Posterior cingulate gyrus (tissue), 11 donors: ENCODE measurements at places on chromosomes 1 and 21.
A peak's percentile ranks its signal among the peaks of the same experiment; 100 is the strongest.

GRCh38 chr1:223133306-223133823 lies 9.7 kb downstream of the TLR5 start:
- DNase-seq: no peak

- DNase-seq: no peak
Observed at GRCh38 chr21:31911138-31911907, 38.5 kb downstream of the HUNK start.

- no peak for DNase-seq
Observed at GRCh38 chr1:23029337-23029736, 10.1 kb downstream of the KDM1A start.

DNA sequence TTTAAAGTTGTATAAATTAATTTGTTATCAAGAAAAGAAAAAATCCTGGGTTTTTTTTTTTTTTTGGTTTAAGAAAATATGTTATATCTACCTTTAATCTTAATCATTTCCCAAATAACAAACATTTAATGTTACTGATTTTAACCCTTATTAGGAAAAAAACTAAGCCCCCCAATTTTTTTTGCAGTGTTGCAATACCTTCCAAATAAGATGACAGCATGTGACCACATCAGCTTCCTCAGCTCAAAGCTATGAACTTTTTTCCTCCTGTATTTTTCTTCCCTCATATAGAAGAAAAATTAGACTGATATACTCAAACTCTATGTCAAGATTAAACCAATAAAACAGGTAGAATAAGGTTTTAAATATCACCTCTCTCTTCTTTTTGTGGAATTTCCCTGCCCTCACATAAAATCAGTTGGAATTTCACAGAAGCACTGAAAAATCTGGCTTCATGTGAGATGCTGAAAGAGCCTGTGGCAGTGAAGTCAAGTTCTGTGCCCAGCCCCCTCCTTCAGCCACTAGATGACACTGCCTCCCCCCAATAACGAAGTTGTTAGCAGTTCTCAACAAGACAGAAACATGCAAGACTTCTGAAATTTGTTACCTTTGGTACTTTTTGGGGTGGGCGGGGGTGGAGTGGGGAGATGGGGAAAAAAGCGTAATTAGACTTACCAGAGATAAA lies 9.6 kb upstream of the SMYD2 start:
- DNase-seq: no peak

DNA sequence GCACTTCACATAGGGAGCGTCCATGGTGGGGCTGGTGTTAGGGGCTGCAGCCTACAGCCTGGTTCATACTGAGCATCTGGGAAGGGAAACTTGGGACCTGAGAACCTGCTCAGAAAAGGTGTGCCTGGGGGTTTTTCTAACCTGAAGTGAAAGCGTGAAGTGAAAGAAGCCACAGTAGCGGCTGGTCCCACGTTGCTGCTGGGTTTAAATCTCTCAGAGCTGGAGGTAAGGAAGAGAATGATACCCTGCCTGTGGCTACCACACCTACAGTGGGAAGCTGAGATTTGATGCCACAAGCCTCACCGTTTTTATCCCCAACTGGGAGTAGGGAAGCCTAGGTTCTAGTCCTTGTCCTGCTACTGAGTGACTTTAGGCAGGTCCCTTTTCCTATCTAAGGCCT lies 21.0 kb upstream of the FUCA1 start:
- DNase-seq: no peak

GRCh38 chr1:25641931-25642573 lies 25.5 kb downstream of the MAN1C1 start:
- no peak for DNase-seq

DNA sequence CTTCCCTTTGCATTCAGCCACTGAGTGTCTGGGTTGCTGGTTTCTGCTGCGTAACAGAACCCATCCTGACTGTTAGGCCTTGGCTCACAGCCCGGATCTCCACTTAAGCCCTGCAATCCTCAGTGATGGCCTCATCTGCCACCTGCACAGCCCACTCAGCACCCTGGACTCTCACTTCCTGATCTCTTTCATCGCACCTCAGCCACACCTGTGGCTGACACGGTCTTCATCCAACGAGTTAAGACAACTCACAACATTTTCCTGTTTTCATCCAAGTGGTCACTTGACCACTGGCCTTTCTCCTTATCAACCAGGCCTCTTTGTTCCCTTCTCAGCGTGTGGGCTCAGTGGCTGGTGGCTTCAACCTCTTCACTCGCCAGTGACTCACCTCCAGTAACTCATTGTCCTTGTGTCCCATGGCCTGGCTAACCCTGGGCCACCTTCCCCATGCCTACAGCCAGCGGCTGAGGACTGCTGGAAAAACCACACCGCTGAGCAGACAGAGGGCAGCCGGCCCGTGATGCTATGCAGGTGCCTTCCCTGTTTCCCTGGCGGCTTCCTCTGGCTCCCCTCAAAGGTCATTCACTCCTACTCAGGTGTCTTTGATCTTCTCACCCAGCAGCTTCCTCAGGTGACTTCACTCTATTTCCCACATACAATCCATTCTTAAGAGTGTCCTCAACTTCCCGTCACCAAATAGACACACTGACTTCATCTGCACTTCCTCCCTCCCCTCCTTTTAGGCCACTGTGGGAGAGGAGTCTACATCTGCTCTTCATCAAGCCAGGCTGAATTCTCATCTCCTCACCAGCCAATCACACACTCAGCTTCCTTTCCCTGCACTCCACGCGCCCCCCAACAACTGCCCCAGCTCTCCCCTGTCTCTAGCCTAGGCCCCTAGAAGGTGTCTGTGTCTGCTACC lies 19.9 kb upstream of the EDN2 start:
- no peak for DNase-seq

GRCh38 chr1:227424159-227424680 lies 105.9 kb upstream of the CDC42BPA start:
- DNase-seq: no peak

DNA sequence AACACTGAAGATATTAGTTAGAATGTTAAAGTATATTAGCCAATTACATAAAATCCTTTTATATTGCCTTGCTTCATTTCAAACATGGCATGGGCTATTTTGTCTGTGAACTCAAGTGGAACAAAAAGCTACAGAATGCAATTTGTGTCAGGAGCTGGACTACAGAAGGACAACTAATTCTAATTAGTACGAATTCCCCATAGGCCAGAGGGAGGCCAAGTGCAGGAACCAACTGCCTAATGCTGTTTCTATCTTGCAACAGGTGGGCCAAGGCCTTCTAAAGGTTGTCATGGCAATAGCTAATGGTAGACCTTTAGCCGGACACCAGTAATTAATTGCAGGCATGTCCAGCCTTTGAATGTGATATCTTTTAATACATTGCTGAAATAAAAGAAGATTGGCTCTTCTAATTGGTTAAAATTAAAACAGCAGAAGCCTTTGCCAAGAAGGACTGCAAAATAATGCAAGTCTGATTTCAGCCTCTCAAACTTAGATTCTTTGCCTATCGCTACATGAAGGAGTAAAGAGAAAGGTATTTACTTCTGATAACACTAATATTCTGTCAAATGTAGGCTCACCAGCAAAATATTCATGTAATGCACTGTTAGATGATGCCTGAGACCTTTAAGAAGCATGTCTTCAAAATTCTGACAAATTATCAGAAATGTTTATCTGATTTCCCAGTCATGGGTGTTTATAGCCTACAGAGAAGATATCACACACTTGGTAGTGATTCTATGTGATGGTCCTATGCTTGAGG lies 232.1 kb downstream of the LMO4 start:
- DNase-seq: no peak

DNA sequence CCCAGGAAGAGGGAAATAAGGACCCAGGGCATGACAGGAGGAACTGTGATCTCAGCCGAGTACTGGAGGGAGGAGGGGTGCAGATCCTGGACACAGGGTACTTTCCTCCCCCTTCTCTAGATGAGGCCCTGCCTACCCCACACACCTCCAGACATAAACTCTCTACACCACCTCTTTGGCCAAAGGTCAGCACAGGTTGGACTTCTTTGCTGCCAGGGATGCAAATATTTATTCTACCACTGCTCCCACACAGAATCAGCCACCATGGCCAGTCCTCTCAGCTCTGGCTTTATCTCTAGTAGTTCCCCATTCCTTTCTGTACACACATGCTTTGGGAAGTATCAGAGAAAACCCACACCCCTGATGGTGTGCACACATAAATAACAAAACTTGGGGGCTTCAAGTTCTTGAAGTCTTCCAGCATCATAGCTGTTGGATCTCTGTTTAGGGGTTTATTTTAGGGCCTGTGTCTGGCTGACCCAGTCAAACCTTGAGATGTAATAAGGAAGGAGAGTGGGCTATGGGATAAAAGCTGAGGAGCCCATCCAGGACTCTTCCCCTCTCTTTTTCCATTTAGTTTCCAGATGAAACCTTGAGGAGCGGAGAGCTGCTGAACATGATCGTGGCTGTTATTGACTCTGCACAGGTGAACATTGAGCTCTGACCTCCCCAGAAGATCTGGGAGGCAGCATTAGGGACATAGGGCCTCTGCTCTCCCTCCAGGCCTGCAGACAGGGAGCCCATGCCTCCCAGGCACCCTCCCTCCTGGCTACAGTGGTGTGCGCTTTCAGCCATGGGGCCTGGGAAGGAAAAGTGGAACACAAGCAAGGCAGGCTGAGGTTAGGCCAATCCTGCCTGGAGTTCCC lies 6.7 kb upstream of the SLC27A3 start:
- no peak for DNase-seq

GRCh38 chr1:233844692-233845091 lies 59.8 kb upstream of the SLC35F3 start:
- DNase-seq: no peak

DNA sequence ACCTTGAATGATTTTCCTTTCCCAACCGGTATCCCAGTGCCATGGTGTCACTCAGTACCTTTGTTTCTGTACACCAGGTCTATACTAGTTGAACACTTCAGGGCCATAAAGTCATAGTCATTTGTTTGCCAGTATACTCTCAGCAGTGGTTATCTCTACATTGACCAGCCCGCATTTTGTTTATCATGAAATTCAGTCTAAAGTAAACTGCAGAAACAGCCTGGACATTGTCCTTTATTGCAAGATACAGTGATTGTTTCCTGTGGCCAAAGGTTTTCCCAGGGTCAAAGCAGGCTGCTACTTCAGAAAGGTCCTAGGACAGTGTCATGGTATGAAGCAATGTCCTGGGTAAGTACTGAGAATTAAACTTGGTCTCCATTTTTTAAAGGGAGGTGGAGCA lies 407.4 kb downstream of the RWDD3 start:
- no peak for DNase-seq

DNA sequence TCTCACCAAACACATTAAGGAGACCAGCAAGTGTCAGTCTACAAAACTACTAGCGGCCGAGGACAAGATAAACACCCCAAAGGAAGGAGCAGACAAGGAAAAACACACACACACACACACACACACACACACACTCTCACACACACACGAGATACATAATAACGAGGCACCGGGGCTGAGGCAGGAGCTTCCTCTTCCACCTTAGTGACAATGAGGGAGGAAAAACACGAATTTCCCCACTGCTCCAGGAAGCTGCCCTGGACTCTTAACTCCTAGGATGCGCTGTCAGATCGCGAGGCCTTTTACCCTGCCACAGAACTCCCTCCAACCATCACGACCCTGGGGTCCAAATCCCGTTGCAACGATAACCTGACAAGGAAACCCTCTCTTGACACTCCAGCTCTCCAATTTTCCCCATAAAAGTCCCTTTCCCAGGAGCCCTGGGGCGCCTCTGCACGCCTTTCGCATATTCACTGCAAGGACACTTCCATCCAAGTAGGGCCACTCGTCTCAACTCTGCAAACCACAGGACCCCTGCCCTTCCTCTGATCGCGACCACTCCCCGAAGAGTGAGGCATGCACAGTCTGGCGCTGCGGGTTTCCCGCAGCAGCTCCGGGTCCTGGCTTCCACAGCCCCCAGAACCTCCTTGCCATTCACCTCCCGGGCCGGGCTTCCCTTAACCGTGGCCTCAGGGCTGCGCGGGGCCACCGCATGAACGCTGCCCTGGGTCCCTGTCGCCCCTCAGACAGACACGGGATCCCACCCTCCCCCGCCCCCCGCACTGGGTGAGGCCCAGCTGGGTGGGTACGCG lies 581 bp downstream of the ETV3 start:
- peak; percentile 87 for DNase-seq

DNA sequence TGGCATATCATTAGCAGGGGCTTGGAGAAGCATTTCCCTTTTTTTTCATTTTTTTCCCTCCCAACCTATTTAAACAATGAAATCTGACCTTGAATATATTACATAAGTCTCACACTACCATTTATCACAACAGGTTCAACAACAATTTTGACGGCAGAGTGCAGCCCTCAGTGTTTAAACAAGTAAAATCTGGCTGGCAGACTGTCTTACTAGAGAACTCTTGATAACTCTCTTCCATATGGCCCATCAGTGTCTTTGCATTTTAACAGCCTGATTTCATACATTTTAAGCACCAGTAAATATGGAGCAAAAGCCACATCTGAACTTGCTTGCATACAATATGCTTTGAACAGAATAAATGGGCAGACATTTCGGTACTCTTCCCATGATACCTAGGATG lies 213.0 kb downstream of the KCTD3 start:
- no peak for DNase-seq

- DNase-seq: no peak
Observed at GRCh38 chr1:98702976-98703375, 41.5 kb downstream of the SNX7 start.

DNA sequence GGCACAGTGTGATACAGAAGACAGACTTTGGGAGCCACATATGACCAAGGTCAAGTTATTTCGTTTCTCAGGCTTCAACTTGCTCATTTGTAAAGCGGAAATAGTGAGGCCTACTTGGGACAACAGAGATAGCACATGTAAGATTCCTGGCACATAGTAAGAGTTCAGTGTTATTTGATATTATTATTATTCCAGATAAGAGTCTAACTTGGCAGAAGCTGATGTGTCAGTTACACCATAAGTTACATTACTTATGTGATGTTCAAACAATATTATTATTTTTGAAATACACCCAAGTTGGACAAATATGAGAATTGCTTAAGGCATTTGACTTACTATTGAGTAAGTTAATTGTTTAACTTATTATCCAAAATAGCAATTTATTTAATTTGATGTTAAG lies 10.2 kb upstream of the CYP4X1 start:
- DNase-seq: no peak

DNA sequence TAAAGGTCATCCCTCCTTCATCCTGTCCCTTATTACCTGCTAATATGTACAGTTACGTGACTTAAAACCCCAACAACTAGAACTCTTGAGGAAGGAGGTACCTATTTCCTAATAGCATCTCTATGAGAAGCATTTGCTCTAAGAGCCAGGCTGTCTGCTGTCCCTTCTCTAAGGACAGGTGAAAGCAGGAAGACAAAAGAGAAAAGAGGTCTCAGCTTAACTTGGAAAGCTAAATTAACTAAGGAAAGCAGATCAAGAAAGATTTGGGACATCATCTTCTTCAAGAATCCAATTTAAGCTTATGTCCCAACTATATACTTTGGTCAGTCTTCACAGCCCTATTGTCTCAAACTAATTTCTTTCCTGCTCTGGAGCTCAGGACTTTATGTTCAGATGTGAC lies 2.9 kb downstream of the EGLN1 start:
- no peak for DNase-seq

- no peak for DNase-seq
Observed at GRCh38 chr1:15251857-15252835, 5.1 kb downstream of the FHAD1 start.

GRCh38 chr1:100585786-100586185 lies 47.8 kb downstream of the GPR88 start:
- no peak for DNase-seq
